Large intestine (tissue), 12 donors: ENCODE measurements at places on chromosomes 5 and 9. TPM values are rescaled to one million over a fixed set of nuclear protein-coding genes. Genes with fewer than 3 reads are reported as not detected.

DNA sequence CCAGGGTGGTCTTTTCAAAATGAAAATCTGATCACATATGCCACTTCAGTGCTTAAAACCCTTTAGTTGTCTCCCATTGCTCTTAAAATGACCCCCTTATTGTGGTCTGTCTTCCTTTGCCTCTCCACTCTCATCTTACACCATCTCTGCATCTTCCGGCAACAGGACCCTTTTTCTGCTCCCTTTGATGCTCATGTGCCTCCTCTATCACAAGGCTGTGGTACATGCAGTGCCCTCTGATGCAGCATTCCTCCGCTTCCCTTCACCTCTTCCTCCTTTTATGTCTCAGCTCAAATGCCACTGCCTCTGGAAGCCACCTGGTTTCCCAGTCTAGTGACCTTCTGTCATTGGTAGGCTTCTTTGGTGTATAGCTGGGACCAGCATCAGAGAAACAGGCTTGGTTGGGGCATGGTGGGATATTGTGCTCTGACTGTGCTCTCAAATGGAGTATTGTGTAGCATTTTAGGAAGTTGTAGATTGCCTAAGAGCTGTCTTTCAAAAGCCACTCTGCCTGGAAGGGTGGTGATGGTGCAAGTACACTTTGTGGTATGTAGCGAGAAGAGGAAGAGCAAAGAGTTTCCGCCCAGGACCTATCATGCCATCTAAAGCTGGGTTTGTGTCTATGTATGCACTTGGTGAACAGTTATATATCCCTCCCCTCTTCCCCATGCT is 28.1 kb downstream of the ARHGAP26 start:
- no peak for DNase-seq
- H3K4me3 ChIP-seq: no peak overlapping the region

DNA sequence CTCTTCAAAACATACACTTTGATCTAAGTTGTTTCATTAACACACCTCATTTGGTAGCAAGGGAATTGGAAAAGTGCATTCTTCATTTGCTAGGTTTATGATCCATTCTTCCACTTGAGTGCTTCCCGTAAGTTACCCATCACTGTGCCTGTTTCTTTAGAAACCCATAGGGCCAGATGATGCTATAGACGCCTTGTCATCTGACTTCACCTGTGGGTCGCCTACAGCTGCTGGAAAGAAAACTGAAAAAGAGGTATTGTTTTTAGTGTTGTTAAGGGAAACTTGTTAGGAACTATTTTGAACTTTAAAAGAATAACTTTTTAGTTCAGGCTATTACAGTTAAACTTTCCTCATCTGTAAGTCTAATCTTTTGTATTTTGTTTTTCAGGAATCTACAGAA is 66.6 kb downstream of the ERAP1 start:
- no peak for DNase-seq
- H3K27me3 ChIP-seq: no peaks in the 10 kb centered on the region
- H3K36me3 ChIP-seq: peaks cover 75% of the 10 kb centered on the region
- H3K27ac ChIP-seq: peak overlapping the region; percentile 46
- H3K4me3 ChIP-seq: no peak overlapping the region

The SPATA31A3 gene
- not detected for polyA plus RNA-seq

DNA sequence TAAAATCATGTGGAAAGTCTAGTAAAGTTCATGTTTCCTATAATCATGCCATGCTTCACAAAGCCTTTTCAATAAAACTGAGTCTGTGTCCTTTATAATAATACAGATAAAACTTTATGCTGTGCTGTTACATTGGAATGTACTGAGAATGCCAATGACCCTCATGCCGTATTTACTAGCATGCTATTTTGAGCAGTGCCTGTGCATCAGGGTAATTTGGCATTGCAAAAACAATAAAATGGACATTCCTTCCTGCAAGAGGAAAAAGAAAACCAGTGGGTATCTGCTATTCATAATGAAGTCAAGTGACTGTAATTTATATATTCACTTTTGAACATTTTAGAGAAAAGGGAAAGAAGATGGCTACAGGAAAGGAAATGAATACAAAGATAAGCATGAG is 159.0 kb downstream of the PBX3 start:
- no peak for DNase-seq
- no peak overlapping the region for H3K27ac ChIP-seq
- no peaks in the 10 kb centered on the region for H3K4me1 ChIP-seq
- no peaks in the 10 kb centered on the region for H3K27me3 ChIP-seq
- H3K4me3 ChIP-seq: no peak overlapping the region

DNA sequence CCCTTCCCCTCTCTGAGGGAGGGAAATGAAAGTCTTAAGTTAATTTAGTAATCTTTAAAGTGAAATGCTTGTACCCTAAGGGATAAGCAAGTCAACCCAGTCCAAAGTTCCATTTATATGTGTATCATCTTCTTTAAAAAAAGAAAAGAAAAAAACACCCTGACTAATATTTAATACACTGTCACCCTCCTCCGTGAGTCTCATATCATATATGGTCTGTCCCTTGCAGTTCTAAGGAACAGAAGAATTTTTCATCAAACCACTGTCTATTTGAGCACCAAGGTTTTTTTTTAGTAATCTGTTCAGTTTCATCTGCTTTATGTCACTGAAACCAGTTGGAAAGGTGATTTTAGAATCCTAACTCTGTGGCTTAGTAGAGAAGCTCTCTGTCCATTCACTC is 15.2 kb downstream of the TNIP1 start:
- no peak overlapping the region for H3K4me3 ChIP-seq
- no peak overlapping the region for H3K27ac ChIP-seq
- H3K4me1 ChIP-seq: peaks cover 10% of the 10 kb centered on the region
- DNase-seq: no peak
- H3K36me3 ChIP-seq: peaks cover 53% of the 10 kb centered on the region
- no peaks in the 10 kb centered on the region for H3K27me3 ChIP-seq

DNA sequence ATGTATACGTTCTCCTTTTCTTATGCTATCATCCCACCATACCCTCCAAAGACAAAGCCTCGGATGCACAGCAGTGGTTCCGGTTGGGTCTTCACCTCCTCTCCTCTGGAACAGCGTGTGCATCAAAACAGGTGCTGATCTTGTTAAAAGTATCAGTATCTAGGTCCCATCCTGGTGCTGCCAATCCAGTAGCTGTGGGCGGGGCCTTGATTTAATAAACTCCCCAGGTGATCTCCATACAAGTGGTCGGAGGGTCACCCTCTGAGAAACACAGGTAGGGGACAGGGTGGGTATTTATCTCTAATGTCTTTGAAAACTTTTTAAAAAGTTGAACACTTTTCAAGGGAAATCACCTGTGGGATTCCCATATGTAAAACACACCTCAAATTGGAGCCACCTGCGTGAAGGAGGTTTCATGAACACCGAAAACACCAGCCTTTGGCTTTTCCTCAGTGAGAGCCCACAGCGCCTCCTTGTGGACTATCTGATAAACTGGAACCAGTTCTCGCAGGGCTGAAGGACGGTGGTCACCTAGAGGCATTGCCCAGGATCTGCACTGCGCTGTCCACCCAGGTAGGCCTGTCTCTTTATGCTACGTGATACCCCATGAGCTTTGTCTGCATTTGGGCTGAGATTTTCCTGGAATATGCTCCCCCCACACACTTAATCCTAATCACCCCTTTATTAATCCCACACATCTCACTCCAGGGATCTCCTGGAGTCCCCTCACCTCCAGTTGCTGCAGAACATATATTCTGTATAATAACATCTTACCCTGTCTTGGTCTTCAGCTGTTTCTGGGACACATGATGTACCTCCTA is 80.5 kb upstream of the EPB41L4B start:
- no peak overlapping the region for H3K4me3 ChIP-seq
- no peak overlapping the region for H3K27ac ChIP-seq
- H3K27me3 ChIP-seq: no peaks in the 10 kb centered on the region
- peaks cover 67% of the 10 kb centered on the region for H3K36me3 ChIP-seq

DNA sequence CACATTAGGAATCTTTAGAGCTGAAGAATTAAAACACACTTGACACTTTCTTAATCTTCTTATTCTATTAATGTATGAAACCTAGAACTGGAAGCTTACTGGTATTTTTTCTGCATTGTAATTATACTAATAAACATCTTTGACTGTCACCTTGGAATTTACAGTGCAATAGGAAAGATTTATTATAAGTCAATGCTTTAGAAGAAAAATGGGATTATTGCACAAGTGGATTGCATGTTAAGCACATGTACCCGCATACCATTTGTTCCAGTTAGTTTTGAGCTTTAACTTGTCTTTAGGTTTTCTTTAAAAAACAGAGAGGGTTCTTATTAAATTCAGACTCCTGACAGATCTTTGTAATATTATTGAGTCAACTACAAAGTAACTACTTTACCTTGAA is 278.5 kb downstream of the CCDC171 start:
- no peaks in the 10 kb centered on the region for H3K4me1 ChIP-seq
- DNase-seq: no peak
- no peaks in the 10 kb centered on the region for H3K27me3 ChIP-seq
- H3K36me3 ChIP-seq: no peaks in the 10 kb centered on the region

The MAPK9 gene
- 29.8 TPM for polyA plus RNA-seq

DNA sequence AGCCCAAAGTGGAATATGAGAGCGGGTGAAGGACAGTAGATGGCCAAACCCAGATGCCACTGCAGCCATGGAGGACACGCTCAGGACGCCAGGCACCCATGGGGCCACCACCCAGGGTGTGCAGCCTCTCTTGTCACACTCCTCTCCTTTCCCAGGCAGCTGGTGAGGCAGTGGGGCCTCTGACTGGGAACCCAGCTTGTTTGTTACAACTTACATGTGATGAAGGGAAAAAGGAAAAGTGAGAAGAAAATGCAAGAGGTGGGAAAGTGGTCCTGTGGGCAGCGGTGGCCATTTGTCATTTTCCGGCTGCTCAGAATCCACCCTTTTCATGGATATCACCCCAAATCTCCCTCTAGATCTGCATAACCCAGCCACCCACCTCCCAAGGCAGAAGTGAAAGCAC is 62.7 kb upstream of the UNC5A start:
- H3K4me3 ChIP-seq: no peak overlapping the region
- H3K36me3 ChIP-seq: no peaks in the 10 kb centered on the region
- peaks cover 3% of the 10 kb centered on the region for H3K4me1 ChIP-seq
- H3K27me3 ChIP-seq: peaks cover 67% of the 10 kb centered on the region
- H3K27ac ChIP-seq: no peak overlapping the region

DNA sequence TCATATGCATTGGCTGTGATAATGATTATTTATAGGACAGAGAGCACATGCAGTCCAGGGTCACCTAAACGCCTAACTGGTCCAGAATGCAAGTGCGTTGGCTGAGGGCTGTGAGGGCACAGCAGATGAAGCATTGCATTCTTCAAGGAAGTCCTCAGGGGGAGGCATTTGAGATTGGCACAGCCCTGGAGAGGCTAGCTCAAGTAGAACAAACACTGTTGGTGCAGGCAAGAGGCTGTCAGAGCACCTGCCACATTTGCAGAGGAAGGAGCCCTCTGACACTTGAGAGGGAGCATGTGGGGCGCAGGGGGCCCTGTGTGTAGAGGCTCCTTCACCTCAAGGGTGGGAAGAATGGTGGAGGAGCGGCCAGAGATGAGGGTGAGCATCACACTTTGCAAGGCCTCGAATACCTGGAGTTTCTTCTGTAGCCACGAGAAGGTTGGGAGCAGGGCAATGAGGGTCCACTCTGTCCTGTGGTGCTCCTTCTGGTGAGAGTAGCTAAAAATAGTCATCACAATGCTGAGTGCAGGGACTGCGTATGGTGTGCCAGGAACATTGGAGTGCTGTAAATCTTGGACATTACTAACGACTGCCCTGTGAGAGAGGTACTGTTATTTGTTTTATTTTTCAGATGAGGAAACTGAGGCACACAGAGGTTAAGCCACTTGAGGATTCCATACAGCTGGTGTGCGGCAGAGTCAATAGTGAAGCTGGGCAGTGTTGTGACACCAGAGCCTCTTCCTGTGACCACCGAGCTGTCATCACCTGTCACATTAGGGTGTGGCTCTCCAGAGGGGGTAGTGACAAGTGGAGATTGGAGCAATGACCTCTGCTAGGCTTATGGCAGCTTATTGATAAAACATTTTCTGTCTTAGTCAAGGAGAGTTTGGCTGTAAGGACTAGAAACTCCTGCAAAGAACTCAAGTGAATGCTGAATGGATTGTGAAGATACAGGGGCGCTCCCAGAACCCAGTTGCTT is 100.2 kb downstream of the PIP5K1B start:
- peak overlapping the region; percentile 38 for H3K27ac ChIP-seq
- H3K36me3 ChIP-seq: peaks cover 8% of the 10 kb centered on the region
- H3K4me3 ChIP-seq: no peak overlapping the region
- peaks cover 25% of the 10 kb centered on the region for H3K4me1 ChIP-seq

DNA sequence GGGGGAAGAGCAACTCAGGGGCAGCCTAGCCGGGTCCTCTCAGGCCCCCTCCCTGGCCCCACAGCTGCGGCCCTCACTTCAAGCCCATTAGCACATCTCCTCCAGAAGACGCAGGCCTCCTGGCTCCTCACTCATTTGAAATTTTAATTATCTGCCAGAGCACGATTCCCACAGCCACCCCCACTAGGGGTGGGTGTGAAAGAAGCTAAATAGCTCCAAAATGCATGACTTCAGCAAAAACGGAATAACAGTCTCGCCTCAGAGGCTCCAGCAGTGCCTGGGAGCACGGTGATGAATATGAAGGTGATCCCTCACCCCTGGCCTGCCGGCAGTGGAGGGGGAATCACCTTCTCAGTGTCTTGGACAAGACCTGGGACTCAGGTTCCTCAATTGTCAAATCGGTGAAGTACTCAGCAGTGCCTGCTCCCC is 61.1 kb upstream of the HRH2 start:
- no peak overlapping the region for H3K4me3 ChIP-seq
- no peaks in the 10 kb centered on the region for H3K4me1 ChIP-seq
- DNase-seq: no peak
- no peak overlapping the region for H3K27ac ChIP-seq
- no peaks in the 10 kb centered on the region for H3K36me3 ChIP-seq

The FOXI1 gene
- polyA plus RNA-seq: 0.03 TPM

DNA sequence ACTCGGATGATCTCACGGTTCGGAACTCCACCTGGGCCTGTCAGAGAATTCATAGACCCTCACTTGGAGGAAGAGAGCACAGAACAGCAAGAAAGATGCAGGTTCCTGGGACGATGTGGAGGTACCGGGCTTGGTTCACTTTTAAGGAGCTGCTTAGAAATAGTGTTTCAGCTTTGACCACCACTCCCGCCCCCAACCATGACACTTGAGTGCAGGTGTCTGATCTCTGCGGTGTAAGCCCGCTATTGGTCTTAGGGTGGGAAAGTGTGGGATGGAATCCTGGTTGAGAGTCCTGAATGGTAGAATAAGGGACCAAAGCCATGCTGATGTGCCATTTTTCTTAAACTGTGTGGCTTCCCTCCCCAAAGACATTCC is 97.2 kb upstream of the LMX1B start:
- peaks cover 12% of the 10 kb centered on the region for H3K4me1 ChIP-seq
- no peak for DNase-seq

The C5orf52 gene
- polyA plus RNA-seq: 0.87 TPM

GRCh38 chr5:97750576-97750975 is 567.5 kb upstream of the RIOK2 start:
- no peak overlapping the region for H3K27ac ChIP-seq
- DNase-seq: no peak
- no peak overlapping the region for H3K4me3 ChIP-seq
- no peaks in the 10 kb centered on the region for H3K4me1 ChIP-seq
- H3K27me3 ChIP-seq: no peaks in the 10 kb centered on the region
- no peaks in the 10 kb centered on the region for H3K36me3 ChIP-seq

DNA sequence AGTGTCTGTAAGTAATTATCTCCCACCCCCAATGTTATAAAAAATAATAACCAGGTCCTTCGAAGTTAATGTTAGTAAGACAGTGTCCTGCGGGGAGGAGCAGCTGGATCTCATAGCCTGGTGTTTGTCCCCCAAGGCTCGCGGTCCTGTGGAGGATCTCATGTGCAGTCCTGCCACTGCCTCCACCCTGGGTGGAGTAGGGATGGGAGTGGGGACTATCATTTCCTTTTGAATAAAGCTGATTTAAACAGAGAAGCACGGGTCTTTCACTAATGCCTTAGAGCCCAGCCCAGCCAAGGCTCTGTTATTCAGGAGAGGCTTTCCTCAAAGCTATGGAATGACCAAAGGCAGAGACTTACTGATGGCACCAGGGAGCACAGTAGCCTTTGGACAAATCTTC is 40.2 kb downstream of the SUB1 start:
- H3K4me3 ChIP-seq: no peak overlapping the region
- no peaks in the 10 kb centered on the region for H3K27me3 ChIP-seq
- H3K4me1 ChIP-seq: no peaks in the 10 kb centered on the region
- DNase-seq: no peak
